ENCODE measurements at places on chromosomes 11 and 22.

DNA sequence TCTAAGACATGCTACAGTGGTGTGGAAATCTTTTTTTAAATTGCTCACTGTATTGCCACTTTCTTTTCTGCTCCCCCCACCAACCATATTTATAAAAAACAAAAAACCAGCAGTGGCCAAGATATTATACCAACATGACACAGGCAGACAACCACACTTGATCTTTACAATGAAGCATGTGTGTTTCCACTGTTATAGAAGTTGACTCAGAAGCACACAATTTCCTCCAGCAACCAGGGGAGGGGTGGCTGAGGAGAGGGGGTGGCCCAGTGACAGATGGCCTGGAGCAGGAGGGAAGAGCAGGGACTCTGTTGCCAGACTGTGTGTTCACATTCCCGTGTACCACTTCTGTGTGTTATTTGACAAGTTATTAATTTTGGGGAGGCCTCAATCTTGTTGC lies 14.8 kb downstream of the CD59 start:
- H3K4me3 ChIP-seq: no peak overlapping the region
- peaks cover 15% of the 10 kb centered on the region for H3K4me1 ChIP-seq
- H3K36me3 ChIP-seq: peaks cover 59% of the 10 kb centered on the region

GRCh38 chr11:62443390-62444235 lies 24.8 kb downstream of the SCGB1A1 start:
- peaks cover 39% of the 10 kb centered on the region for H3K4me1 ChIP-seq
- H3K4me3 ChIP-seq: peak overlapping the region; percentile 60
- peak overlapping the region; percentile 98 for H3K27ac ChIP-seq
- no peaks in the 10 kb centered on the region for H3K27me3 ChIP-seq

DNA sequence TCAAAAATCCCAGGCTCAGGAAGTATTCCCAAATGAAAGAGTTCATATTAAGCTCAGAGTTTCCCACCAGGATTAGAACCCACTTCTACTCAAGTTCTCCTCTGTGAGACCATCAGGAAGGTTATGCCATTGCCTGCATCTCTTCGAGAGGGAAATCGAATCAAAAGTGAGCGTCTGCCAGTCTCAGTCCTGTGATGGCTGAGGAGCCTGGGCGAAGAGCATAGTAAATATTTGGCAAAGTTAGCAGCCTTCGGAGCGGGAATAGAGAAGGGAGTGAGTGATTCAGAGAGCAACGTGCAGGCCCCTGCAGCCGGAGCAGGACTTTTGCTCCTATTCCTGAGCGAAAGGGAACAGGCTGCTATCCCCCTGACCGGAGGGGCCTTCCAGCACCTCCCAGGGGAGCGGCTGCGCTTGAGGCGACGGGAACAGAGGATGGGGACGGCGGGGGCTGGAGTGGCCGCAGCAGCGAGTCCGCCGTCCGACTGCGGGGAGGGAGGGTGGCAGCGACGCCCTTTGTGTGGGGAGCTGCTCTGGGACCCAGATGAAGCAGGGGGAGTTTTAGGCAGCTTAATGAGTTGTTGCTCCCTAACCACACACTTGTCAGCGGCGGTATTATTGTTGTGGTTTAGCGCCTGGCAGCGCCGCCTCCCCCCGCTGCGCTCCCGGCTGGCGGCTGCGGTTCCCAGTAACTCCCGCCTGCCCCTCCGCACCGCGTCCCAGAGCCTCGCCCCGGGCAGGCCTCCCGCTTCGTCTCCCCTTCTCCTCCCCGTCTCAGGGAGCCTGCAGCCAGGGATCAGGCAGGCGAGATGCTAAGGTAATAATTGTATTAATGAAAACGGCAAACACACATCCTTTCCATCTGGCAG lies 21.7 kb upstream of the NRGN start:
- DNase-seq: no peak
- no peaks in the 10 kb centered on the region for H3K4me1 ChIP-seq
- H3K27me3 ChIP-seq: no peaks in the 10 kb centered on the region
- H3K27ac ChIP-seq: peak overlapping the region; percentile 51
- peak overlapping the region; percentile 48 for H3K4me3 ChIP-seq
- no peaks in the 10 kb centered on the region for H3K36me3 ChIP-seq

DNA sequence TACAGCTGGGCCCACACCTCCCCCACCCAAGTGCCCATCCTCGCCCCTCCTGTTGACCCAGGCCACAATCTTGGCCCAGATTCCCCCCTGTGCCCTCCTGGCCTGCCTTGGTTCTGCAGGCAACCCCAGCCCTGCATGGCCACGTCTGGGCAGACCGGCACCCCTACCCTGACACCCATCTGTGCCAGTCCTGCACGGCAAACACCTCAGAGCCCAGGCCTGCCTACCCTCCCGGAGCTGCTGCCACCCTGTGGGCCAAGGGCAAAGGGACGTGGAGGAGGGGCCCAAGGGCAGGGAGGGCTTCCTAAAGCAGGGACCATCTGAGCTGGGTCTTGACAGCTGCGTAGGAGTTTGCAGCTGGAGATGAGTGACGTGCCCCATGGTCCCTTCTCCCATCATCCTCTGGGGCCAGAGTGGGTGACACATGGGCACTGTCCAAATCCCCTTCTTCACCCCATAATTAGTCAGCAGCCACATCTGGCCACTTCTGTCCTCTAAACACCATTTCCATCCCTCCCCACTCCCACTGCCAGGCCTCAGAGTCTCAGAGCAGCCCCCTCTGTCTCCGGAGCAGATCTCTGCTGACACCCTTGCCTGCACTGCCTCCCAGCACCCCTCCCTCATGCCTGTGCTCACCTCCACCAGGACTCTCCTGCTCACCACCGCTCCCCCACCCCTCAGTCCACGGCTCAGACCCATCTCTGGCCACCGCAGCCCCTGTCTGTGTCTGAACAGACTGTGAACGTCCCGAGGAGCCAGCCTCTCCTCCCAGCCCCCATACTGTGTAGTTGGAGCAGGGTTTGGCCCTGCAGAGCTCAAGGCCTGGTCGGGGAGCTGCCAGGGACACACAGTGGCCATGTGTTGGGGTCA lies 35.6 kb upstream of the PPARA start:
- H3K4me3 ChIP-seq: no peak overlapping the region
- H3K36me3 ChIP-seq: peaks cover 34% of the 10 kb centered on the region
- H3K27me3 ChIP-seq: no peaks in the 10 kb centered on the region
- DNase-seq: no peak

DNA sequence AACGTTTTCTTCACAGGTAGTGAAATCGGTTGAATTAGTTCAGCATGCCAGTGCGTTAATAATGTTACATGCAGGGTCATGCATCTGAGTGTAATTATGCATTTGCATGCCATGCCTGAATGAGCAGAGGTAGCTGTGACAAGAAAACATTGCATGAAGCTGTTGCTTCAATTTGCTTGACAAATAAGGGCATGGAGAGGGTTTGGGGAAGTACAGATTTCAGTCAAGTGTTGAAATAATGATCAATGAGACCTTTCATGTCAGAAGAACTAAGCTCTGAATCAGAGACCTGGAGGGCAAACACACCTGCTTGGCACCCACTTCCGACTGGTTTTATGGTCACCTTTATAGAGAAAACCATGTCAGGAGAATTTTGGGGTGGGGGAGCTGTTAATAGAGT lies 221.4 kb downstream of the DBX1 start:
- no peaks in the 10 kb centered on the region for H3K27me3 ChIP-seq
- DNase-seq: no peak
- no peak overlapping the region for H3K27ac ChIP-seq

DNA sequence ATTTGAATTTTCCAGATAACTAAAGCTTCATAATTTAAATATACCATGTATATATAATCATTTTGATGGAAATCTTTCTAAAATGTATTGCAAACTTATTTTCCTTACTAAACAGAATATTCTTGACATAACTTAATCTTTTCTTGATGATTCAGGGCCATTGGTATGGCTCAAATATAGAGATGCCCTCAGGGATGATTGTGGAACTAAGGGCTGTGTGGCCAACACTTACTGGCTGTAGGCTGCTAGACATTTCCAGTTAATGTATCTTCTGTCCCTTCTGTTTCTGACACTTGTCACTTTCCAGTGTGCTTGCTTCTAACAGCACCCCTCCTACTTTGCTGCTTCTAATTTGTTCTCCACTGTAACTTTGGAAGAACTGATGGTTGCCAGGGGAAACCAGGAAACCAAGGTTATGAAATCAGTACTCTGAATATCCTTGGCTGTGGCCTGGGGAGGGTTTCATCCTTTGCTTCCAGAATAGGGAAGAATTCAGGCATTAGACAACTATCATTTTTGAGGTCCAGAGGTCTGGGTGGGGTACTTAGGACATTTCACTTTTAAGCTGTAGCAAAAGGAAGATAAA lies 697.2 kb downstream of the ETS1 start:
- no peaks in the 10 kb centered on the region for H3K4me1 ChIP-seq
- H3K36me3 ChIP-seq: no peaks in the 10 kb centered on the region
- no peak overlapping the region for H3K4me3 ChIP-seq
- H3K27ac ChIP-seq: no peak overlapping the region
- no peak for DNase-seq
- H3K27me3 ChIP-seq: no peaks in the 10 kb centered on the region

DNA sequence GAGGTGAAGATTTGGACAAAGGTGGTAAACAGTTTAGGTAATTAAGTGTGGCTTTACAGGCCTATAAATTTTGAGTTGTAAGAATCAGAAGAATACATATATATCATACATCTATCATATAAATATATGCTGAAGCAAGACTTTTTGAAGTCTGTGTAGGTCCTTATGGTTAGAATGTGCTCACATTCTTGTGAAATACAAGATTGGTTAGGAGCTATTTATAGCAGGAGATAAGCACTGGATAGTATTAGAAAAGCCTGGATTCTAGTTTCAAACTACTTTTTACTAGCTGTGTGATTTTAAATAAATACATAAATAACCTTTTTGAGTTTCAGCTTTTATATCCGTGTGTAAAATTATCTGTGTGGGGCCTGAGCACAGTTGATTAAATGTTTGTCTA lies 42.3 kb downstream of the ANKRD42 start:
- no peak overlapping the region for H3K27ac ChIP-seq
- H3K4me1 ChIP-seq: no peaks in the 10 kb centered on the region
- H3K4me3 ChIP-seq: no peak overlapping the region
- H3K36me3 ChIP-seq: no peaks in the 10 kb centered on the region

DNA sequence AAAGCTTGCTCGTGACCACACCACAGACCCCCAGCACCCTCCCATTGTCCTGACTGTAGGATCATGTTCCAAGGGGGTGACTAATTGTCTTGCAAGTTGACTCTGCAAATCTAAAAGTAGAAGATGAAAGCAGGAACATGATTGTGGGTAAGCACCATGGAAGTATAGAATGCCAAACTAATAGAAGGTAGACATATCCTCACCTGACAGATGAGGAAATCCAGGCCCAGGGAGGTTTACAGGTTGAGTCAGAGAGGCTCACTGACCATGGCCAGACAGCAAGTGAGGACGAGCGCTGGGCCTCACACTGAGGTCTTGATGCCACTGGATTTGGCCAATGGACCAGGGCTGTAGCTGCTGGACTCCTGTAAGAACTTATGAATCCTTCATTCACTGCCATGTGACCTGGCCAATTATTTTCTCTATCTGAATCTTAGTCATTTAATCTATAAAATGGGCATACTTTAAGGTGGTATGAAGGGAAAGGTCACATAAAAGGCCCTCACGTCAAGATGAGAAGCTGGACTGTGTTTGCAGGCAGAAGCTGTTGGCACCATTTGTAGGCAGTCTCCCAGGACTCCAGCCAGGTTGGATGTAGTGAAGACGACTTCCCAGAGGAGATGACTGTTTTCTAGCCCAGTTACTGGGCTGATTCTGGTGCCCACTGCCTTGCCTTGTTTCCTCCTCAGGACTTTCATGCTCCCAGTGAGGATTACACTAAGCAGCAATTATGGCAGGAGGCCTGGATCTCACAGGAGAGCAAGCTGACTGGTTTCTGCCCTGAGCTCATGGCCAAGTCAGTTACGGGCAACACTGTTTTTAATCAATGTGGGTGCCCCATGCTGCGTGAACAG lies 54.6 kb downstream of the GAB4 start:
- H3K27me3 ChIP-seq: no peaks in the 10 kb centered on the region
- no peak overlapping the region for H3K4me3 ChIP-seq
- H3K4me1 ChIP-seq: no peaks in the 10 kb centered on the region
- no peaks in the 10 kb centered on the region for H3K36me3 ChIP-seq

DNA sequence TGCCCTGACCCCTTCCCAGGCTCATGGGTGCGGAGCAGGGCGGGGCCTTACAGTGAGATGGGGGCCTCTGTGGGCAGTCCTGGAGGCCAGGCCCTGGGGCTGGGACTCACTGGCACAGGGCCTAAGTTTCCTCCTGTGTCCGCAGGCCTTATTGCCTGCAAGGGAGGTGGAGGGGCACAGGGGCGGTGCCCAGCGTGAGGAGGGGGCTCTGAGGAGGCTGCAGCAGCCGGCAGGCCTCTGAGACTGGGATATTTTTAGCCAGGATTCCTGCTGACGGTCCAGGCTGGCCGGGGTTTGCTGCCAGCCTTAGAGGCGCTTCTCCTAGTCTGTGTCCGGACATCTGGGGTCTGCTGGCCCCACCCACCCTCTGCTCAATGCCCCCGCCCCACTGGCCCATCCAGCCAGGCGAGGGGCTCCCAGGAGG lies 5.7 kb upstream of the RTN4R start:
- no peak overlapping the region for H3K4me3 ChIP-seq
- no peaks in the 10 kb centered on the region for H3K27me3 ChIP-seq
- no peak overlapping the region for H3K27ac ChIP-seq

DNA sequence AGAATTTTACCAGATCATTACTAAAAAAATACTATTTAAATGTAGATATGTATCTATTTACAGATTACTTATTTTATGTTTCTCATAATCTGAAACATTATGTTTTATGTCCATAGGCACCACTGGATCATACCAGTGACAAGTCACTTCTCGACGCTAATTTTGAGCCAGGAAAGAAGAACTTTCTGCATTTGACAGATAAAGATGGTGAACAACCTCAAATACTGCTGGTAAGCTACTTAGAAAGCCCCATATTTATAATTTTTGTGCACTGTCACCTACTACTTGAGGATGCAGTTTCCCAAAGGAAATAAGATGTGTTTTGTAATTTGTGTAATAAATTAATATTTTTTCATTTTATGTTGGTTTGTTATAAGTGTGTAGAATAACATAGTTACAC lies 42.6 kb downstream of the USP47 start:
- DNase-seq: no peak
- H3K27ac ChIP-seq: no peak overlapping the region
- H3K4me1 ChIP-seq: peaks cover 2% of the 10 kb centered on the region
- peaks cover 24% of the 10 kb centered on the region for H3K36me3 ChIP-seq
- no peaks in the 10 kb centered on the region for H3K27me3 ChIP-seq

DNA sequence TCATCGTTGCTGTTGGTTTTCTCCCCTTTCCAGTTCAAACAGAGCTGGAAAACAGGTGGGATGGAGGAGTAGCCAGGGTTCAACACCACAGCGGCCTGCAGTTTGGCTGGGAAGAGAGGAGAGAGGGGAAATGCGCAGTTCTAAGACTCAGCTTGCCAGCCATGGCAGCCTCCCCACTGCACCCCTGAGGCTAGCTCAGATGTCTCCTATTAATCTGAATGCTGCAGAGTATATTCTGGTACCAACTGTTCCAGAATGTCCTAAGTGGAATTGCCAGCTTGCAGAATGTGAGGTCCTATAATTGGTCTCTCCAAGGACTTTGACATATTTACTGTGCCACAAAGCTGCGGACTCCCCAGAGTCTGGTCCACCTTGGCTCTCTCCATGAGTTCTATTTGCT lies 32.0 kb downstream of the NEFH start:
- H3K27me3 ChIP-seq: no peaks in the 10 kb centered on the region
- DNase-seq: no peak
- peaks cover 88% of the 10 kb centered on the region for H3K36me3 ChIP-seq
- H3K4me3 ChIP-seq: no peak overlapping the region
- H3K4me1 ChIP-seq: no peaks in the 10 kb centered on the region
